Activated T-helper 1 cell treated with anti-CD3 and anti-CD28 coated beads, Interleukin-2, amount 50 U/mL, for 16 hours (primary cell): ENCODE measurements at places on chromosomes 2 and 18.

DNA sequence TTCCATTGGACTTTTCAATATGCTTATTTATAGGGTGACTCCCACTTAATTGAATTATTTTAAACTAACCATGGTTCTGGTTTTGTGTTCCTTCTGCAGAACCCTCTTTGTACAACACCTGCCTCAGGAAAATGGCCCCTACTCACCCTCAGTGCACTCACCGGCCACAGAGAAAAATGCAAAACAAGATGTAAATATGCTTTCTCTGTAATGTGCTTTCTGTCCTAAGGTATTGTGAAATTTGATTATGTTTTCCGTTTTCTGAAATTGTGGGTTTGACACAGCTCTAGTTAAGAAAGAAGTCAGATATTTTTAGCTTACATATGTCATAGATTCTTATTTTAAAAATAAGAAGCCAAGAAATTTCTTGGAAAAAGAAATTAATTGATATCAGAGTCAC, 357.7 kb upstream of the SMIM21 start:
- DNase-seq: no peak

DNA sequence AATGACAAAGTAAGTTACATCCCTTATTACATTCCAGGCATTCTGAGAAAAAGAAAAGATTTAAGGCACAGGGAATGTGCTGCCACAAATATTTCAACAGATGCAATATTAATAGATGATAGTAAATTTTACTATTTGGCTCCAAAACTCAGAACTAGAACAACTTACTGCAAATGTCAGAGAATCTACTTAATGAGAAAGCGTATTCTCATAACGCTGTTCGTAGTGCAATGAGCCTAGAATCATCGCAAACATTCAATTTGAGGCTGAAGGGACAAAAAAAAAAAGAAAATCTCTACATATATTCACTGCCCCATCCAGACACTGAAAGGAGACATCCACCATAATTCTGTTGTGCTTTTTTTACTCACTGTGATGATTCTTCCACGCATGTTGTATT, 272.1 kb upstream of the DOK6 start:
- DNase-seq: no peak

GRCh38 chr2:86616502-86616901, 7.2 kb downstream of the RNF103 start:
- DNase-seq: no peak

- no peak for DNase-seq
Observed at GRCh38 chr2:25421289-25421688, 79.6 kb upstream of the DNMT3A start.

DNA sequence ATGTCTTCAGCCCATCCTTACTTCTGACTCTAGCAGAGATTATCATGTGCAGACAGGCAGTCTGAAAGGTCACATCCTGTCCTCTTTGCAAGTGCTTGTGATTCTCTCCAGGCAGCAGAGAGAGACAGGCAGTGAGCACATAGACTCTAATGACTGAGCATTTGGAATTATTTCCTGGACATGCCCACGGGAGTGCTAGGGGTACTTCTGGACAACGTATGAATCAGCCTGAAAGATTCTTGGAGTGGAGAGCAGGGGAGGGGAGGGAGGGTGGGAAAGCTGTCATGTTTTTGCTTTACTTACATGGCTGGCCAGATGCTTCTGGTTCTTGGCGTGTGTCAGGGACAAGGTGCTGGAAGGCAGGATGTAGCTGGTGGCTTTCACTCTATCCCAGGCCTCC, 150.6 kb downstream of the RIF1 start:
- no peak for DNase-seq

DNA sequence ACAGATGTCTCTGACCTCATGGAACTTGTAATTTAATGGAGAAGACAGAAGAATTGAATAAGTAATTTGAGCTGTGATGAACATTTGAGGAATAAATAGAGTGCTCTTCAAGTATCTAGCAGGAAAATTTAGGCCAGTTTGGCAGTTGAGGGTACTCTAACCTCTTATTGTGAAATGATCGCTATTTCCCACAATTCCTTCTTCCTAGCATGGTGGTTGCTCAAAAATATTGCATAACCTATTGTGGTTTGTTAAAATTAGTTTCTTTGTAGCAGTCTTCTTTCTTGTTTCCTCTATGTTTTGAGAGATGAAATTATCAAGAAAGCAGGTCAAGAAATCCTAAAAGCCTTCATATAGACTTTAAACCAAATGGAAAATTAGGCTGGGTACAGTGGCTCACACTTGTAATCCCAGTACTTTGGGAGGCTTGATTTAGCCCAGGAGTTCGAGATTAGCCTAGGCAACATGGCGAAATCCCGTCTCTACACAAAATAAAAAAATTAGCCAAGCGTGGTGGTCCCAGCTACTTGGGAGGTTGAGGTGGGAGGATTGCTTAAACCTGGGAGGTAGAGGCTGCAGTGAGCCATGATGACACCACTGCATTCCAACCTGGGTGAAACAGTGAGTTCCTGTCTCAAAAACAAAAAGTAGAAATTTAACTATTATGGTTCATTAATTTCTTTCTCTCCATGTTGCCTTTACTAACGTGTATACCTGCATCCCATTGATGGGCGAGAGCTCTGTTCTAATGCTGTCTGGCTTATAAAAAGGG, 58.7 kb downstream of the RBKS start:
- no peak for DNase-seq

DNA sequence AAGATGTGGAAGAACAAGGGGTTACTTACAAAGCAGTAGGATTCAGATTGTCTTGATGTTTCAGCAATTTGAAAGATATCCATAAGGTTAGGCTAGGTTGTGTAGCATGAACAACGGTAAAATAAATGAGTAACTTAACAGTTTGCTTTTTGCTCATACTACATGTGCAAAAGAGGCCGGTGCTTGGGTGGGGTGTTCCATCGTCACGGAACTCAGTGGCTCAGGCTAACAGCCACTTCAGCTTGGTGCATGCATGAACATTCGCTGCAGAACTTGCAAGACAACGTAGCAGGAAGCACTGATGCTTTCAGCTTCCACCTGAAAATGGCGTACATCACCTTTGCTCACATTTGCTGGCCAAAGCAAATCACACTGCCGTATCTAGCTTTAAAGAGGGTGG, 407.3 kb upstream of the CDH20 start:
- no peak for DNase-seq

- no peak for DNase-seq
Observed at GRCh38 chr2:71452565-71452964, 796 bp upstream of the DYSF start.

- no peak for DNase-seq
Observed at GRCh38 chr2:227480528-227480927, 8.6 kb downstream of the AGFG1 start.

- no peak for DNase-seq
Observed at GRCh38 chr18:21361307-21361880, 119.4 kb downstream of the GREB1L start.

GRCh38 chr2:74915743-74916142, 42.7 kb upstream of the POLE4 start:
- no peak for DNase-seq

DNA sequence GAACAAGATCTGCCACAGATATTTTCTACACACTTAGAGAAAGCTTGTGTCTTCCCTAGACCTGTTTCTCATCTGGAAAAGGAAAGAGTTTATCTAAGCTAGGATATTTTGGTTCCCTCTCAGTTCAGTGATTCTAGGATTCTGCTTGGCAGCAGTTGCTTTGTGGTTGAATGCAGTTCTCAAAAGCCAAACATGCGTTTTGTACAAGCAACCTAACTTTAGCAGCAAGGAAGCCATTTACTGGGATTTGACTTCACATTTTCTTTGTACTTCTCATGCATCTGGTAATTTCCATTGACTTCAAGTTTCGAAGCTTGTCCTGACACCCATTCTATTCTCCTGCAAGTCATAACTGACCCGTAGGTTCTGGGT, 33.3 kb downstream of the VSNL1 start:
- DNase-seq: no peak

GRCh38 chr2:29940706-29941105, 19.3 kb upstream of the ALK start:
- no peak for DNase-seq

GRCh38 chr18:46469186-46469915, 187.7 kb downstream of the LOXHD1 start:
- no peak for DNase-seq

DNA sequence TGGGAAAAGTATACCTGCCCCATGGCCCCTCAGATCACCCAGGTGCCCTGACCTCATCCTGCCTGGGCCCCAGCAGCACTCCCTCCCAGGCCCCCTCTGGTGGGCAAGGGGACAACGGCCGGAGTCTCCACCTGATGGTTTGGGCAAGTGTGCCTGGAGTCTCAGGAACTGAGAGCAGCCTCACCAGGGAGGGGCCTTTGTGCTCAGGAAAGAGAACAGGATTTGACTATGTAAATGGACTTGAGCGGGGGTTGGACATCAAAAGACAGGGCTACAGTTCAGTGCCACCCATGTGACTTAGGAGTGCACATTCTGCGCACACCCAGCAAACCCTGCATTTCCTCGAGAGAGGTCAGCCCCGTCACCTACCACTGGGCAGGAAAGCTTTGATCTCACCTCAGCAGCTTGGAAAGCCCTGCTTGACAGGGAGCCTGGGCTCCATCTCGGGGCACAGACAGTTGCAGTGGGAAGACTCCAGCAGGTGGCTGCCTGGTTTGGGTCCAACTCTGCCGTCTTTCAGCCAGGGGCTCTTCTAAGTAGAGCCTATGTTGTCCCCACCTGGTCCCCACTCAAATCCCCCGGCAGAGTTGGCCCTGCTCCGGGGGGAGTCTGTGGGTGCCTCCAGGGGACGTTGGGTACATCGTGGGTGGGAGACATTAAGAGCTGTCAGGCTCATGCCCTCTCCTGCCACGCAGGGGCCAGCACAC, 3.3 kb downstream of the INPP5D start:
- DNase-seq: no peak

- DNase-seq: no peak
Observed at GRCh38 chr18:62938006-62938405, 222.7 kb downstream of the PHLPP1 start.

- DNase-seq: no peak
Observed at GRCh38 chr2:46241344-46241743, 55.9 kb upstream of the EPAS1 start.

DNA sequence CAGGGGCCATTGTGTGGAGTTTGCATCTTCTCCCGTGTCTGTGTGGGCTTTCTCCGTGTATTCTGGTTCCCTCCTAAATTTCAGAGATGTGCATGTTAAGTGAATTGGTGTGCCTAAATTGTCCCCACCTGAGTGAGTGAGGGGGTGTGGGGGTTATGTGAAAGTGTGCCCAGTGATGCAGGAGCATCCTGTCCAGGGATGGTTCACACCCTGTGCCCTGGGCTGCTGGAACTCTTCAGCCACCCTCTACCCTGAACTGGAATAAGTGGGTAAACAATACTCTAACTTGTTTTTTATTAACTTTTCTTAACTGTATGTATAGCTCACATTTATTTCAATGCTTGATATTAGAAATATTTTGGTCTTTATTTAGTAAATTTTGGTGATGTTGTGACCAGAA, 56.0 kb downstream of the UBE2E3 start:
- DNase-seq: no peak

DNA sequence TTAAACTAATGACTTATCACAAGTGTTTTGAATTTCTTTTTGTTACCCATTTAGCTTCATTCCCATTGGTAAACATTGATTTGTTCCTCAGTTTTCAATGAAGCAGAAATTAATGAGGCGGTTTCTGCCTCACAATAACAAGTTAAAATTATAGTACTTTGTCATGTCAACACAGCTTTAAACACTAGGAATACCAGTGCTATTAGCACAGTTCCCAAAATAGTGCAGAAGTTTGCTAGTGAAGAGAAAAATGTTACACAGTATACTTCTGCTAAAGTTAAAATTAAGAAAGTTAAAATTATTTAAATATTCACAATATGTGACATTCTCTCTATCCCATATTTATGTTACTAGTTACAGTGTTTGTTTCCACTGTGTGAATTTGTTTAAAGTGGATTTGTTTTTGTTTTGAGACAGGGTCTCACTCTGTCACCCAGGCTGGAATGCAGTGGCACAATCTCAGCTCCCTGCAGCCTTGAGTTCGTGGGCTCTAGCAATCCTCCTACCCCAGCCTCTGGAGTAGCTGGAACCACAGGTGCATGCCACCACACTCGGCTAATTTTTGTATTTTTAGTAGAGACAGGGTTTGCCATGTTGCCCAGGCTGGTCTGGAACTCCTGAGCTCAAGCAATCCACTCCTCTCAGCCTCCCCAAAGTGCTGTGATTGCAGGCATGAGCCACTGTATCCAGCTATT, 3.8 kb upstream of the CHN1 start:
- DNase-seq: no peak

DNA sequence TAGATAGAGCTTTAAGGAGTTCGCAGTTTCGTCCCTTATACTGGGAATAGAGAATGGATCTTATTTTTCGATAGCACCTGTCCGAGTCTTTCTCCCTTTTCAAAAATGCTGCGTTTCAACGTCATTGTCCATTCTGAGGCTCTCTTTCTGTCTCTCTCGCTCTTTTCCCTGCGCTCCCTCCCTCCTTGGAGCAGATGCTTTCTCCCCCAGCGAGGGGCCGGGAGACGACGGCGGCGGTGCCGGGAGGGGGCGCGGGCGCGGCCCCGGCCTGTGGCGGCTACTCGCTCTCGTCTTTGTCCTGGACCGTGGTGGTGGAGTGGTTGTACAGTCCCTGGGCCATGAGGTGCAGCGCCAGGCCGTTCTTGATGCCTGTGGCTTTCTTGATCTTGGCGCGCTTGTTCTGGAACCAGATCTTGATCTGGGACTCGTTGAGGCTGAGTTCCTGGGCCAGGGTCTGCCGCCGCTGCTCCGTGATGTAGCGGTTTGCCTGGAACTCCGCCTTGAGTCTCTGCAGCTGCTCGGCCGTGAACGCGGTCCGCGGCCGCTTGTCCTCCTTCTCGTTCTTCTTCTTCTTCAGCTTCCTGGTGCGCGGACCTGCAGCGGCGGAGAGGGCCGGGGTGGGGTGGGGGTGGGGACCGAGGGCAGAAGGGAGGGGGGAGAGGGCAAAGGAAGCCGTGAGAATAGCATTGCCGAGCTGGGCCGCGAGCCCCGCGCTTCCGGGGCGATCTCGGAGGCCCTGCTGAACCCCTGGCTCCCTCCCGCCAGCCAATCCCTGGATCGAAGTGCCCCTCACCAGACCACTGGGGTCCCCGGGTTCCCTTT, 4.6 kb downstream of the EN1 start:
- DNase-seq: no peak

DNA sequence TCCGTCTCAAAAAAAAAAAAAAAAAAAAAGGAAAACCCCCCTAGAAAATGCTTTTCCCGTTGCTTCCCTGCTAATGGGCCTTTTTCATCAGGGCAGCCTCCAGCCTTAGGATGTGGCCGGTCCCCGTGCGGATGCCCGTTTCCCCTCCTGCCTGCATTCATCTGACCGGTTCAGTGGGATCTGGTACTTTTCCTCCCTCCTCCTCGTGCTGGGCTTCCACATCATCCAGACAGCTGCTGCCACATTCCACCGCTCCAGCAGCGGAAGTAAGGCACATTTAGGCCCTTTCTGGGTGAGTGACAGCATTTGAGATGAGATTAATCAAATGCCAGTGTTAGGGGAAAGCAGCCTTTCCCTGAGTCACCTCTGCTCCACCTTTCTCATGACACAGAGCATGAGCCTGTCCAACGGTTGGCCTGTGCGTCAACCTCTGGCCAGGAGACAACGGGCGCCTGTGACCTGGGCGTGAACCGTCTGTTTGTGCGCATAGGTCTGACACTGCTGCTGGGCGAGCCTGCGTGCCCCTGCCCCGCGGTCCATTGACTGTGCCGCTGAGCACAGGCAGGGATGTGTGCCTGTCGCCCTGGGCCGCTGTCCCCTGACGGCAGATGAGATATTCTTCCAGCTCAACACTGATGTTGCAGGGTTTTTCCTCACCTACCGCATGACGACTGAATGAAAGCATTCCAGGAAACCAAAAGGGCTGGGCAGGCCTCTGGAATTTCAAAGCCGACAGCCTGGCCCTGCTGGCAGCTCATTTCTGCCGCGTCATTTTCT, 174.0 kb downstream of the TGIF1 start:
- no peak for DNase-seq
